A549 treated with Mapracorat at 1 μM for 4 hours (cell line): ENCODE measurements at places on chromosomes 12 and 14. TPM values are rescaled to one million over a fixed set of nuclear protein-coding genes. Genes with fewer than 3 reads are reported as not detected.

Gene PLBD1
- total RNA-seq: 4.0 to 7.4 TPM (median 5.0 TPM) in 5 replicates

Gene AQP6
- 0.11 TPM in 1 of 5 replicates, not detected in the others for total RNA-seq

Gene PEX5
- 23.8 to 30.4 TPM (median 29.5 TPM) in 5 replicates for total RNA-seq

Gene SOAT2
- total RNA-seq: 0.14 to 0.28 TPM (median 0.23 TPM) in 5 replicates

Gene RNASE3
- not detected in 5 replicates for total RNA-seq

Gene SLC17A8
- 0.03 TPM in 1 of 5 replicates, not detected in the others for total RNA-seq

Gene FZD10
- not detected in 5 replicates for total RNA-seq

Gene SPRING1
- 15.5 to 30.5 TPM (median 23.4 TPM) in 5 replicates for total RNA-seq

Gene BDKRB1
- 0.30 to 0.68 TPM (median 0.47 TPM) in 5 replicates for total RNA-seq

Gene GALNT8
- total RNA-seq: not detected in 5 replicates
